ENCODE measurements at places on chromosomes 16 and 17.

- H3K27me3 ChIP-seq, result peaks cover 11% of the 10 kb centered on the region
- peaks cover 4% of the 10 kb centered on the region for H3K36me3 ChIP-seq
- H3K4me3 ChIP-seq, result no peak overlapping the region
- no peak for DNase-seq
Measured at GRCh38 chr17:27349540-27350021, 55.7 kb downstream of the WSB1 start.

GRCh38 chr16:55871411-55872038 lies 3.6 kb downstream of the CES5A start:
- DNase-seq, result no peak
- H3K27ac ChIP-seq, result no peak overlapping the region
- no peak overlapping the region for H3K4me3 ChIP-seq
- peaks cover 3% of the 10 kb centered on the region for H3K27me3 ChIP-seq
- no peaks in the 10 kb centered on the region for H3K36me3 ChIP-seq

DNA sequence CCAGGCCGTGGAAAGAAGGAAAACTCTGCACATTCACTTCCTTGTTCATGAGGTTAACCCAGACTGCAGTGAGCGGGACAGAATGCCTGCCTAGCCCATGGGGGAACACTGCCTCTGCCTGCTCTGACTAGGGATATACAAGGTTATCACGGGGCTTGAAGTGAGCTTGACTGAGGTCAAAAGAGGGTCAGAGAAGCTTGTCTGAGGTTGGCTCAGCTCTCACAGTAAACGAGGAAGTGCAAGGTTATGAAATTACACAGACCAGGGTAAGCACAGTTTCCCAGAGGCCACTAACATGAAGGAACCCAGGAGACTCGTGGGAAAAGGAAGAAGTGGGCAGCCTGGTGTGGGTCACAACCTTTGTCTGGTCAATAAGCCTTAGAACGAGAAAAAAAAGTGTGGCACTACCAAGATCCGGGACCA lies 28.7 kb downstream of the HIC1 start:
- H3K4me1 ChIP-seq, result peaks cover 41% of the 10 kb centered on the region
- no peak overlapping the region for H3K27ac ChIP-seq
- H3K27me3 ChIP-seq, result peaks cover 7% of the 10 kb centered on the region
- DNase-seq, result no peak
- H3K36me3 ChIP-seq, result peaks cover 33% of the 10 kb centered on the region

DNA sequence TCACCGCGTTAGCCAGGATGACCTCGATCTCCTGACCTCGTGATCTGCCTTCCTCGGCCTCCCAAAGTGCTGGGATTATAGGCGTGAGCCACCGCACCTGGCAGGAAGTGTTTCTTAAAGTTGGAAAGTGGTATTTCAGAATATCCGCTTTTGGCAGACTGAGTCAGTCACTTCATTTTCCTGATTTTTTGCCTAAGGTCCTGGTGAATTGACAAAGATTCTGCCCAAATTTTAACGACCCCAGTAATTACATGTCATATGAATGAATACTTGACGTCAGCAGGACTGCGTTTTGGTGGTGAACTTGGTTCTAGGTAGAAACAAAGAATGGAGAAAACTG lies 4.5 kb upstream of the BRCA1 start:
- peaks cover 23% of the 10 kb centered on the region for H3K36me3 ChIP-seq
- no peak overlapping the region for H3K27ac ChIP-seq
- peaks cover 6% of the 10 kb centered on the region for H3K27me3 ChIP-seq
- H3K4me3 ChIP-seq, result no peak overlapping the region

DNA sequence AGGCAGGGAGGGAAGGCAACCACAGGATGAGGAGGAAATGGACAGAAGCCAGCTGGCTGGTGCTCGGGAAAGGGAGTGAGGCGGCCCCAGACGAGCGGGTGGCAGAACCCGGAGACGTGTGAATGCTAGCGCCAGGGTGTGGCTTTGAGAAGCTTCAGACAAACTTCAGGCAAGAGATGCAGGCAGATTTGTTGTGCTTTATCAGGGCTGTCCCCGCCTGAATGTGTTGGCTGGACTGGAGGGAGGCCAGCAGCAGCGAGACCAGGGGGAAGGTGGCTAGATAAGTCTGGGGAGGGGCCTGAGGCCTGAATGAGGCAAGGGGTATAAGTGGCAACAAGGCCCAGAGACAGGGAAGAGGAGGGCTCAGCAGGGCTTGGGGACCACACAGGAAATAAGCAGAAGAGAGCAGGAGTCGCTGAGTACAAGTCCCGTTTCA lies 22.0 kb downstream of the CAMKK1 start:
- no peak overlapping the region for H3K27ac ChIP-seq
- peaks cover 16% of the 10 kb centered on the region for H3K36me3 ChIP-seq
- no peak overlapping the region for H3K4me3 ChIP-seq
- peaks cover 5% of the 10 kb centered on the region for H3K4me1 ChIP-seq
- DNase-seq, result no peak

- peaks cover 1% of the 10 kb centered on the region for H3K27me3 ChIP-seq
- no peak overlapping the region for H3K27ac ChIP-seq
- no peak overlapping the region for H3K4me3 ChIP-seq
- no peaks in the 10 kb centered on the region for H3K4me1 ChIP-seq
- no peaks in the 10 kb centered on the region for H3K36me3 ChIP-seq
Measured at GRCh38 chr17:2939714-2940351, 123.6 kb downstream of the OR1D5 start.

- no peak for DNase-seq
- no peaks in the 10 kb centered on the region for H3K36me3 ChIP-seq
- H3K4me3 ChIP-seq, result no peak overlapping the region
- no peaks in the 10 kb centered on the region for H3K4me1 ChIP-seq
- no peak overlapping the region for H3K27ac ChIP-seq
Measured at GRCh38 chr17:41284043-41284442, 8.5 kb downstream of the KRTAP9-7 start.

- H3K4me3 ChIP-seq, result no peak overlapping the region
- H3K27ac ChIP-seq, result no peak overlapping the region
- H3K4me1 ChIP-seq, result no peaks in the 10 kb centered on the region
Measured at GRCh38 chr16:5972747-5973146, 875.2 kb upstream of the EEF2KMT start.

GRCh38 chr16:70703041-70703834 lies 17.4 kb upstream of the MTSS2 start:
- peaks cover 22% of the 10 kb centered on the region for H3K4me1 ChIP-seq
- H3K36me3 ChIP-seq, result peaks cover 9% of the 10 kb centered on the region
- peak overlapping the region; percentile 30 for H3K27ac ChIP-seq

GRCh38 chr17:61519754-61520440 lies 67.7 kb downstream of the TBX4 start:
- no peaks in the 10 kb centered on the region for H3K36me3 ChIP-seq
- no peak overlapping the region for H3K4me3 ChIP-seq
- no peaks in the 10 kb centered on the region for H3K4me1 ChIP-seq
- H3K27me3 ChIP-seq, result no peaks in the 10 kb centered on the region
- DNase-seq, result no peak

DNA sequence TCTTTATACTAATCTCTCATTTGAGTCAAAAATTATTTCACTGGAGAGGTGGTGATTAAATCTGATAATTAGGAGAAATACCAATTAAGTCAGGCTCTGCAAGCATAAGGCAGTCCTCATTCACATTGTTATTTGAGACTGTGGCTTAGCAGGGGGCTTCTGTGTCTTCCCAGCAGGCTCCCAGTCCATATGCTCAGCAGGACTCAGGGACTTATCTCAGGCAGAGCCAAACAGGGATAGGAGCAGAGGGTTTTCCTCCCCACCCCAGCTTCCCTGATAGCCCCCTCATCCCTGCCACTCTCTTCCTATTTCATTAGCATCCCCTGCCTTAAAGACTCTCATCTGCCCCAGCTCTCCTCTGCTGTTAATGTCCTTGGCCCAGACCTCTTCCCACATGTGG lies 104.3 kb upstream of the DNAH9 start:
- no peak for DNase-seq
- peaks cover 33% of the 10 kb centered on the region for H3K36me3 ChIP-seq
- no peaks in the 10 kb centered on the region for H3K4me1 ChIP-seq
- H3K4me3 ChIP-seq, result no peak overlapping the region
- peaks cover 7% of the 10 kb centered on the region for H3K27me3 ChIP-seq

- H3K27ac ChIP-seq, result peak overlapping the region; percentile 86
- DNase-seq, result no peak
- H3K4me1 ChIP-seq, result peaks cover 51% of the 10 kb centered on the region
- H3K4me3 ChIP-seq, result no peak overlapping the region
Measured at GRCh38 chr16:20904507-20905081, 4.0 kb downstream of the LYRM1 start.

- no peak for DNase-seq
- peaks cover 2% of the 10 kb centered on the region for H3K27me3 ChIP-seq
- no peak overlapping the region for H3K27ac ChIP-seq
- no peaks in the 10 kb centered on the region for H3K36me3 ChIP-seq
- no peaks in the 10 kb centered on the region for H3K4me1 ChIP-seq
- no peak overlapping the region for H3K4me3 ChIP-seq
Measured at GRCh38 chr17:47352848-47353247, 29.1 kb downstream of the EFCAB13 start.

- H3K27ac ChIP-seq, result no peak overlapping the region
- peaks cover 3% of the 10 kb centered on the region for H3K27me3 ChIP-seq
- H3K4me3 ChIP-seq, result no peak overlapping the region
- peak; percentile 85 for DNase-seq
- H3K4me1 ChIP-seq, result peaks cover 6% of the 10 kb centered on the region
Measured at GRCh38 chr16:54193665-54194333, 92.8 kb downstream of the IRX3 start.

- no peak for DNase-seq
- H3K4me3 ChIP-seq, result no peak overlapping the region
- no peaks in the 10 kb centered on the region for H3K36me3 ChIP-seq
- no peaks in the 10 kb centered on the region for H3K4me1 ChIP-seq
- peaks cover 3% of the 10 kb centered on the region for H3K27me3 ChIP-seq
- no peak overlapping the region for H3K27ac ChIP-seq
Measured at GRCh38 chr16:5354645-5355044, 257.1 kb upstream of the EEF2KMT start.

- no peaks in the 10 kb centered on the region for H3K4me1 ChIP-seq
- H3K36me3 ChIP-seq, result peaks cover 13% of the 10 kb centered on the region
- no peak overlapping the region for H3K27ac ChIP-seq
- H3K27me3 ChIP-seq, result peaks cover 2% of the 10 kb centered on the region
- no peak for DNase-seq
Measured at GRCh38 chr17:44159519-44160210, 10.8 kb upstream of the ASB16 start.

GRCh38 chr17:7633093-7633492 lies 3.2 kb downstream of the SHBG start:
- no peaks in the 10 kb centered on the region for H3K36me3 ChIP-seq
- peaks cover 5% of the 10 kb centered on the region for H3K27me3 ChIP-seq
- peaks cover 3% of the 10 kb centered on the region for H3K4me1 ChIP-seq
- DNase-seq, result no peak
- peak overlapping the region; percentile 48 for H3K27ac ChIP-seq

GRCh38 chr16:23416816-23417215 lies 36.2 kb downstream of the COG7 start:
- H3K27me3 ChIP-seq, result no peaks in the 10 kb centered on the region
- peaks cover 6% of the 10 kb centered on the region for H3K36me3 ChIP-seq
- DNase-seq, result no peak
- H3K27ac ChIP-seq, result no peak overlapping the region
- peaks cover 5% of the 10 kb centered on the region for H3K4me1 ChIP-seq

GRCh38 chr17:63480826-63481487 lies 4.1 kb downstream of the ACE start:
- H3K27me3 ChIP-seq, result peaks cover 8% of the 10 kb centered on the region
- H3K36me3 ChIP-seq, result peaks cover 10% of the 10 kb centered on the region
- H3K27ac ChIP-seq, result no peak overlapping the region
- peaks cover 22% of the 10 kb centered on the region for H3K4me1 ChIP-seq
- H3K4me3 ChIP-seq, result no peak overlapping the region

DNA sequence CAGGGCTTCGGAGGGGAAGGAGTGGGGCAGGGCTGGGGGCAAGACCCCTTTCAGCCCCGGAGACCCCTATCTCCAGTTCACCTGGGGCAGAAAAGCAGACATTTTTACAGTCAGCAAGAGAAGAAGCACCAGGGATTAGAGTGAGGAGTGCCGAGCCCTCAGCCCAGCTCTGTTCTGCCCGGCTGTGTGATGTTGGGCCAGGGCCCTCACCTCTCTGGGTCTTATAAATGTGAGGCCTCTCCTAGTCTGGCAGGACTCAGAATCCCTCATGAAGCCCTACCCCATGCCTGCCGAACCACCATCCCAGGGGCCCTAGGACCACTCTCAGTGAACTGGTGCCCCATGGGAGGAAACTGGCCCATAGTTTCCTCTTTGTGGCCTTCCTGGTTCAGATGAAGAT lies 12.8 kb downstream of the CX3CL1 start:
- H3K27me3 ChIP-seq, result peaks cover 9% of the 10 kb centered on the region
- no peak for DNase-seq
- peaks cover 9% of the 10 kb centered on the region for H3K4me1 ChIP-seq
- no peaks in the 10 kb centered on the region for H3K36me3 ChIP-seq
- no peak overlapping the region for H3K4me3 ChIP-seq
- H3K27ac ChIP-seq, result no peak overlapping the region

DNA sequence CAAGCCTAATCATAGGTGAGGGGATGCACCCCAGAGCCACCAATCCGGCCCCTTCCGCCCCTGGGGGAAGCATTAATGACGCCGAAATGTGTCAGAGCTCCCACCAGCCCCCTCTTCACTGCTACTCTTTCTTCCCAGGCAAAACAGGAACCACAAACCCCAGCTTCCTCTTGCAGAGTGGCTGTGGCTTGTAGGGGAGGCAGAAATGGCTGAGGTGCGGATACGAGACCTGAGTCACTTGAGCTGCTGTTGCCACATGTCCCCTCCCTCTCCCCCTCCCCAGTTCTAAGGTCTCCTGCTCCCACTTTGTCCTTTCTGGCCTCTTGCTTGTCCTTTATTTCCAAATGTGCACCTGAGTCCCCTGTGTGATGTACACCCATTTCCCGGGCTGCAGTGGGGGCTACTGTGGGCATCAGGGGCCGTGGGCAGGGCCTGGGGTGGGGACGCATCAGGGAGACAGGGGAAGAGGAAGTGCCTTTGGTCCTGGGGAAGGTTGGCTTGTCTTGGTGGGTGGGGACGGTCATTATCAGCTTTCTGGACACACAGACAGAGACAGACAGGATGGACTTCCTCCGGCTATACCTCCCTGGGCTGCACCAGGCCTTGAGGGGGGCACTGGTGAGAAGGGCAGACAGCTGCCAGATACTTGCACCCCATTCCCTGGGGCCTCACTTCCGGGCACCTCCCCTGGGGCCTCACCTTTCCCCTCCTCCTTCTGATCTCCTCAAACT lies at the start of gene APOBR:
Gene APOBR (plus strand): TSS at position 523 of the 731 bp plus-strand sequence. CDS start 39 bp downstream, at position 562.
- H3K4me3 ChIP-seq, result peak within 1 kb of the TSS; percentile 73
- H3K4me1 ChIP-seq, result peaks cover 40% of the 10 kb centered on the region
- H3K36me3 ChIP-seq, result no peaks in the 10 kb centered on the region
- peak; percentile 17 for DNase-seq
- peak within 1 kb of the TSS; percentile 84 for H3K27ac ChIP-seq

GRCh38 chr17:44132275-44132821 lies 8.9 kb upstream of the HDAC5 start:
- H3K4me1 ChIP-seq, result peaks cover 15% of the 10 kb centered on the region
- no peak overlapping the region for H3K4me3 ChIP-seq
- peaks cover 1% of the 10 kb centered on the region for H3K36me3 ChIP-seq

DNA sequence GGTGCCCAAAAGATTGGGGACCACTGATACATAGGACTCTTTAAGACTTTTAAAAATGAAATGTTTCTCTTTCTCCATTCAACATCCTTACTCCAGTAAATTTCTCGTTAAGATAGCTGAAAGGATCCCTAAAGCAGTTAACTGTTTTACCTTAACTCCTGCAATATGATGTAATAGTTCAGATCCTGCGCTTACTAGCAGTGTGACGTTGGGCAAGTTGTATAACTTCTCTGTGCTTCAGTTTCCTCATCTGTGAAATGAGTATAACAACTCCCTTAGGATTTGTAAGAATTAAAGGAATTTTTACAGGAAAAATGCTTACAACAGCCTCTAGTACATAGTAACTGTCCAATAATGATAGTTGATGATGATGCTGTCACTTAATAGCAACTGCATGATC lies 158.9 kb downstream of the TANC2 start:
- H3K27ac ChIP-seq, result no peak overlapping the region
- no peak overlapping the region for H3K4me3 ChIP-seq
- no peak for DNase-seq
- no peaks in the 10 kb centered on the region for H3K27me3 ChIP-seq

Data from endothelial cell (in vitro differentiated cells).